ENCODE measurements at places on chromosomes 11 and 22.

- DNase-seq, result no peak
Observed at GRCh38 chr11:34168642-34169420, 63.4 kb downstream of the NAT10 start.

DNA sequence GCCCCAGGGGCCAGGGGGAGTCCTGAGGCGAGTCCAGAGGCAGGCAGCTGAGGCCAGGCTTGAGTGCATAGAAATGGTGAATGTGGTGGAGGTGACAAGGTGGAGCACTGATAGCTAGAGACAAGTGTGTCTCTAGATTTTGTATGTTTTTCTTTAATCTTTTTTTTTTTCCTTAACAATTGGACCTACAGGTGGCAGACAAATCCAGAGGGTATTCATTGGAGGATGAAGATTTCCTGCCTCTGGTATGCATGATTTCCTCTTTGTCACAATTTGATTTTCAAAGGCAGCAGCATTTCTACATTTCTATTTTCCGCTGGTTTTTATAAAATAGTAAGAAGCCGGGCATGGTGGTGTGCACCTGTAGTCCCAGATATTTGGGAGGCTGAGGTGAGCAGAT is 47.7 kb upstream of the DKK3 start:
- no peak for DNase-seq

- no peak for DNase-seq
Observed at GRCh38 chr11:61116426-61117167, 14.3 kb downstream of the CD5 start.

- no peak for DNase-seq
Observed at GRCh38 chr11:66268952-66269905, 790 bp downstream of the RAB1B start.

- no peak for DNase-seq
Observed at GRCh38 chr11:130516554-130517505, 68.4 kb downstream of the ADAMTS15 start.

GRCh38 chr11:11636671-11637070 is 14.9 kb upstream of the GALNT18 start:
- DNase-seq, result no peak

DNA sequence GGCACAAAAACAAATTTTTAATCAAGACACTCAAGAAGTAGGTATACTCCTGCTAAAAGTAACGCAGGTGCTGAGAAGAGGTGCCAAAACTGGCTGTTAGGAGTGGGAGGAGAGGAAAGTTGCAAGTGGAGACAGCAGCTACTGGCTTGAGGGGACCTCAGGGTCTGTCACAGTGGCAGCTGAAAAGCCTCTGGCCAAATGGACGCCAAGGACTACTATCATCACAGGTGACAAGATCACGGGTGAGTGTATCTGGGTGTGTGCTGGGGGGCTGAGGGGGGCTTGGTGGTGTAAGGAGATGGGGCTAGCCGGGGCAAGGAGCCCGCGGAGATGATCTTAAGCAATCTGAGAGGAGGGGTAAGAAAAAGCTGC is 687 bp downstream of the ZNF202 start:
- DNase-seq, result no peak

- no peak for DNase-seq
Observed at GRCh38 chr11:24132471-24132870, 364.4 kb upstream of the LUZP2 start.

DNA sequence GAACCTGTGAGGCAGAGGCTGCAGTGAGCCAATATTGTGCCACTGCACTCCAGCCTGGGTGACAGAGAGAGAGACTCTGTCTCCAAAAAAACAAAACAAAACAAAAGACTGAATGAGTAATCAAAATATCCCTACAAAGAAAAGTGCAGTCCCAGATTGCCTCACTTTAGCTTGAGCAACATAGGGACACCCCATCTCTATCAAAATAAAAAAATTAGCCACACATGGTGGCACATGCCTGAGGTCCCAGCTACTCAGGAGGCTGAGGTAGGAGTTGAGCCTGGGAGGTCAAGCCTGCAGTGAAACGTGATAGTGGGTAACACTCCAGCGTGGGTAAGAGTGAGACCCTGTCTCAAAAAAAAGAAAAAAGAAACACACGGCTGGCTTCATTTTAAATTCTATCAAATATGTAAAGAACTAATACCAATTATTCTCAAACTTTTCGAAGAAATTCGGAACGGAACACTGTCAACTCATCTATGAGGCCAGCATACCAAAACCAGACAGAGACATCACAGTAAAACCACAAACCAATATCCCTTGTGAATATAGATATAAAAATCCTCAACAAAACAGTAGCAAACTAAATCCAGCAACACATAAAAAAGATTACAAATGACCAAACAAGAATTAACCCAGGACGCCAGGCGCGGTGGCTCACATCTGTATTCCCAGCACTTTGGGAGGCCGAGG is 12.9 kb downstream of the CHEK2 start:
- DNase-seq, result no peak

DNA sequence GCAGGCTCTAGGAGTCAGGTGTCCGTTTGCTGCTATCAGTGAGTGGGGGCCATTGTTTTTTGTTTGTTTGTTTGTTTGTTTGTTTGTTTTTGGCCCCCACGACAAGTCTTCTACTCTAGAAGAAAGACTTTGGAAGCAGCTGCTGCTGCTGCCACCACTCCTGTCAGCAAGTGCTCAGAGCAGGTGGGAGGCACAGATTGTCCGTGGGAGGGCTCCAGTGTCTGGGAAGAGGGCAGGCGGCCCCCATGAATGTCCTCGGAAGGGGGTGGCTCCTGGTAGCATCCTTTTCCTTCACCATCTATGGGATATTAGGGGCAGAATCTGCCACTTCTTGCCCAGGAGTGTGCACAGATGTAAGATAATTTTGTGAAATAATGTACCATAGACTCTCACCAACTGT is 37.8 kb upstream of the YWHAH start:
- DNase-seq, result no peak

DNA sequence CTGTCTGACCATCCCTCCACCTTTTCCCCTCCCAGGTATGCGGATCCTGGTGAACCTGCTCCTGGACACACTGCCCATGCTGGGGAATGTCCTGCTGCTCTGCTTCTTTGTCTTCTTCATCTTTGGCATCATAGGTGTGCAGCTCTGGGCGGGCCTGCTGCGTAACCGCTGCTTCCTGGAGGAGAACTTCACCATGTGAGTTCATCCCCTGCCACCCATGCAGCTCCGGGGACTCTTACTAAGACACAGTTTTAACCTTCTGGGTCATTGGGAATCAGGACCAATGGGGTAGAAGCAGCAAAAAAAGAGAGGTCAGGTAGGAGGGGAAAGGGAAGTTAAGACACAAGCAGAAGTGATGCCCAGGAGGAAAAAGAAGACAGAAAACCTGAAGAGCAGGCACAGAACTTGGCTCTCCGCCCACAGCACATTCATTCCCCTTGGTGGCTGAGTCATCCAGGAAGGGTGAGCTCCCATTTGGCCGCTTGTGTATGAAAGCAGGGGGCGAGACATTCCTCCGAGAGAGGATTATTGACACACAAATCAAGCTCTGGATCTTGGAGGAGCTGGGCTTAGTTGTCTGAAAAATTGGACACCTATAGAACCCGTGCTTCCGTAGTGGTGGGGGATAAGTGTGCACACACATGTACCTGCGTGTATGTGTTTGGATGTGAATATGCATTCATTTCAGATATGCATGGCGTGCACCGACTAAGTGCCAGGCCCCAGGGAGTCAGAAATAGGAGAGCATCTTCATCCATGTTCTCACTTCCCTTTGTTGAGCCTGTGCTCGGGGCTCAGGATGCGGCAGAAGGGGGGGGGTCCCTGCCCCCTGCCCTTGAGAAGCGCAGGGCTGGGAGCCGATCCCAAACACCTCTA is 64.2 kb downstream of the CACNA1I start:
- DNase-seq, result no peak

- DNase-seq, result no peak
Observed at GRCh38 chr11:67260406-67260805, 5.9 kb upstream of the GRK2 start.

- DNase-seq, result no peak
Observed at GRCh38 chr11:115146425-115146824, 357.8 kb downstream of the CADM1 start.

DNA sequence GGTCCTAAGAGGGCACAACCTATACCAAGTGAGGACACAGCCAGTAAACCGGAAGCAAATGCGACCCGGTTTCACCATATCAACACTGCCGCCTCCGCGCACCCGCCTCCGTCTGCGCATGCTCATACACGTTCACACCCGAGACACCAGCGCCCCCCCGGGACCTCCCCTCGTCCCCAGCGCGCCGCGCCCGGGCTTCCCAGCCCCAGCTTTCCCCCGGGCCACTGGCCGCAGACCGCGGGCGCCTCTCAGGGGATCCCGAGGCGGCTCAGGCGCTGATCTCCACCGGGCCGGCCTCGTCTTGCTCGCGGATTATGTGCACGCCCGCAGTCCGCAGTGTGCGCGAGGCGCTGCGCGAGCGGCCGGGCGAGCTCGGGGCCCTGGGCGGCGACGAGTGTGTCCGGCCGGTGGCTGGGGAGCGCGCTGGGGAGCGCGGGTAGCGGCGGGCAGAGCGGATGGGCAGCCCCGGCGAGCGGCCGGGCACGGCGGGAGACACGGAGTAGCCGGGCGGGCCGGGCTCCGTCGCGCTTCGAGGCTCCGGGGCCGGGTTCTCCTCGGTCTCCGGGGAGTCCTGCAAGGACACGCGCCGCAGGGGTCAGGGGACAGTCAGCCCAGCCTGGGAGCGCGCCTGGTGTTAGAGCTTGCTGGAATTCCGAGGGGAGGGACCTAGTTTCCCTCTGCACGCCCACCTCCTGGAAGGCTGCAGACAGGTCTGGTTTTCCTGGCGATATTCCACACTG is 2.0 kb downstream of the HEPN1 start:
- peak; percentile 61 for DNase-seq

- no peak for DNase-seq
Observed at GRCh38 chr11:17767301-17767885, 32.8 kb downstream of the KCNC1 start.

GRCh38 chr11:32333320-32333991 is 101.9 kb downstream of the WT1 start:
- DNase-seq, result no peak

DNA sequence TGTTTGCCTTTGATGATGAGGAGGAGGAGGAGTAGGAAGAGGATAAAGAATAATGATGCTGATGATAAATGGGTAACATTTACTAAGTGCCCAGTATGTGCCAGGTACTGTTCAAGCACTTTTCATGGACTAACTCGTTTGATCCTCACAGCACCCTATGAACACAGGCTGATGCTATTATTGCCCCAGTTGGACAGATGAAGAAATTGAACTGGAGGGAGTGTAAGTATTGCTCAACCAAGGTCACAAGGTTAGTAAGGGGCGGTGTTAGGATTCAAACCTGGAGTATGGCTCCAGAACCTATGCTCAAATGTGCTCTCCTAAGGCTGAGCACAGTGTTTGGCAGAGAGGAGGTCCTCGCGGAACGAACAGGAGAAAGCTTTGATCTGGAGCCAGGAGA is 78.6 kb downstream of the SYN3 start:
- no peak for DNase-seq

- DNase-seq, result no peak
Observed at GRCh38 chr11:26806219-26806618, 84.4 kb upstream of the SLC5A12 start.

DNA sequence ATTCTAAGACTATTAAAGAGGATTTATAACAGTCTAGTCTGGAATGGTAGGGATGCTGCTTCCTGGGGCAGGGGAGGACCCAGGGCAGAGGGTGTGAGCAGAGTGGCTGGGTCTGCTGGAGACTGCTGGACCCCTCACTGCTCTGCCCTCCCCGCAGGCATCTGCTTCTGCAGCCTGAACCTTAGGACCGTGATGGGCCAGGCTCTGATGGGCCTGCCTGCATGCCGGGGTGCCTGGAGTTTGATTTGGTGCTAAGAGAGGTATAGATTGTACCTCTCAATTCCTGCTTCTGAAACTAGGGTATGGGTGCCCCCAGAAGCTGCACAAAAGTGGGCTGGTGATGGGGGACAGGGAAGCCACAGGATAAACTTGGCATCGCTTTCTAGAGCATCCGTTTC is 54.9 kb downstream of the CD82 start:
- no peak for DNase-seq

- DNase-seq, result no peak
Observed at GRCh38 chr11:71279916-71280645, 27.7 kb upstream of the SHANK2 start.

GRCh38 chr11:35845860-35846259 is 98.0 kb upstream of the LDLRAD3 start:
- no peak for DNase-seq

- no peak for DNase-seq
Observed at GRCh38 chr11:116397602-116398084, 375.1 kb downstream of the BUD13 start.

DNA sequence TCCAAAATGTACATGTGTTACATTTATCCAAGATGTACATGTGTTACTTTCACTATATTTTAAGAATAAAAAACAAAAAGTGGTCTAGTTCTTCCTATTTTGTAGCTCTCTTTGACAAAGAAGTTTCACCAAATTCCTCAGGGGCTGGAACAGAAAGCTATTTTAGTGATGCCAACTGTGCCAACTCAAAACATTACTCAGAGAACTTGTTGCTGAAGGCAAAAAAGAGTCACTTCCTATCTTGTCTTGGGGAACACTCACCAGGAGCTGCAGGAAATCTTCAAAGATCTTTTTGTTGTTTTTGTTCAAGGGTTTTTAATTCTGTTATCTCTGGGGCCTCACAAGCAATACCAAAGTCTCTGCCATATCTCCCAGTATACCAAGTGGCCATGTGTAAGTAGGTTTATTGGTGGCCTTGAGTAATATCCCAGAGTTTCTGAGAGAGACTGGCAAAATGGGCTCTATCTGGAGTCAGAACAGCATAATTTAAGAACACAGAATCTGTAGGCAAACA is 13.6 kb upstream of the EED start:
- no peak for DNase-seq

DNA sequence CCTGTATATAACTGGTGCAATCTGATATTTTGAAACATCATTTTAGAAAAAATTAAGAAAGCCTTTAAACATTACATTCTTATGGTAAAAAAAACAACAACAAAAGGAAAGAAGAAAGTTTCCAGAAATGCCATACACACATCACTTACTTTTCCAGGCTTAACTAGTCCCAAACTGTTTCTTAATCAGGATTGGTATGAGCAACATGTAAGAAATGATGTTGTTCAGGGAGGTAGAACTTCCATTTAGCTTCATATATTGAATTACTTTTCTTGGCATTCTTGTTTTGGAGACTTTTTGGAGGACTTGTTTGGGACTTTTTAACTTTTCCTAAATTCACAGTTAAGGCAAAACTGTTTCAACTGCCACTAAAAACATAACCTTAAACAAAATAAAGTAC is 791.5 kb downstream of the METTL15 start:
- DNase-seq, result no peak

DNA sequence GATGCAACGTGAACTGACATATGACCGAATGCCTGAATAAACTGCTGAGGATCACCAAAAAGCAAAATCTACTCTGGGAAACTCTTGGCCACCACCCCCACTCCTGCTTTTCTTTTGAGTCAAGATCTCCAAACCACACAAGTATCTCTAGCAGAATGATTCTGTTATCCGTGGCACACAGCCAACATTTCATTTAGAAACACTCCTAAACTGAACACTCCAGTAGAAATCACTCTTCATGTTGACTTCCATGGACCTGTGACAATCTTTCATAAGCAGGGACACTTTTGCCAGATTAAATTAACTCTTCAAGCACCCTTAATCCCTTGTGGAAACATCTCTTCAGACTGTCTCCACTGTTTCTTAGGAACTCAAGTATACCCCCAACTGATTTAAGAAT is 44.4 kb downstream of the VSIG10L2 start:
- no peak for DNase-seq

- no peak for DNase-seq
Observed at GRCh38 chr11:103536335-103536722, 427.1 kb downstream of the DYNC2H1 start.

GRCh38 chr11:132831272-132831671 is 701.0 kb downstream of the OPCML start:
- no peak for DNase-seq

Data from stimulated activated naive CD4-positive, alpha-beta T cell treated with Interleukin-2 at 50 U/mL for 16 hours (primary cell).